Activated CD8-positive, alpha-beta T cell treated with anti-CD3 and anti-CD28 coated beads for 36 hours (primary cell): ENCODE measurements at places on chromosomes 13 and 19. TPM values are rescaled to one million over a fixed set of nuclear protein-coding genes. Genes with fewer than 3 reads are reported as not detected.

- no peak for DNase-seq
These were observed 10.5 kb downstream of the PEAK3 start for GRCh38 chr19:2271234-2272103.

DNA sequence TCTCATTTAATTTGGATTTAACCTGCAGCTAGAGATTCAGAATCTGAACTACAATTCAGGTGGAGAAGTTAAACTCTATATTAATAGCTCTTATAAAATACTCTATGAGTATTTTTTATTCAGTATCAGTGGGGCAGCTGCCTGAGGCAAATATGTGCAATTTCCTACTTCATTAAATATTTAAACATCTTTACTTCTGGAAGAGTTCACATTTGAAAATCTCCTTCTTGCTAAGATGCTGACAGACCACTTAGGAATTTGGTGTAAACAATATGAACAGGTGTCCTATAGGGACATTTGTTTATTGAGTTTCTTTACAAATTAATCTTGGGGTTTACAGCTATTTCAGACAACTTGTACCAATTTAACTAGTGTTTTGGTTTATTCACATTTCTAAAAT is 20.4 kb downstream of the STARD13 start:
- no peak for DNase-seq

DNA sequence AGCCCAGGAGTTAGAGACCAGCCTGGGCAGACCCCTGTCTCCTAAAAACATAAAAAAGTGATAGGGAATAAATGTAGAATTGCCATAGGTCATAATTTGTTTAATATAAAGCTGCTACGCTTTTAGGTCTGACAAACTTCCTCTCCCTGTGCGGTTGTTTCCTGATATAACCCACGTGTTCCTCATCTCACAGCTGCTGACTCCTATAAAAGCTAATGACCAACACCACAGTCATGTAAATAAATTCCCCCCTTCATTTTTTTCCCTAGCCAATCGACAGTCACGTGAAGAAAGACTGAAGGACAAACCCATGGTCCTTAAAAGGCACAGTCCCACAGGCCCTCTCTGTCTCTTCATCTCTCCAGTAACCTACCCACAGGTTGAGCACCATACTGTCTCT is 27.5 kb downstream of the ZNF266 start:
- DNase-seq, result no peak

DNA sequence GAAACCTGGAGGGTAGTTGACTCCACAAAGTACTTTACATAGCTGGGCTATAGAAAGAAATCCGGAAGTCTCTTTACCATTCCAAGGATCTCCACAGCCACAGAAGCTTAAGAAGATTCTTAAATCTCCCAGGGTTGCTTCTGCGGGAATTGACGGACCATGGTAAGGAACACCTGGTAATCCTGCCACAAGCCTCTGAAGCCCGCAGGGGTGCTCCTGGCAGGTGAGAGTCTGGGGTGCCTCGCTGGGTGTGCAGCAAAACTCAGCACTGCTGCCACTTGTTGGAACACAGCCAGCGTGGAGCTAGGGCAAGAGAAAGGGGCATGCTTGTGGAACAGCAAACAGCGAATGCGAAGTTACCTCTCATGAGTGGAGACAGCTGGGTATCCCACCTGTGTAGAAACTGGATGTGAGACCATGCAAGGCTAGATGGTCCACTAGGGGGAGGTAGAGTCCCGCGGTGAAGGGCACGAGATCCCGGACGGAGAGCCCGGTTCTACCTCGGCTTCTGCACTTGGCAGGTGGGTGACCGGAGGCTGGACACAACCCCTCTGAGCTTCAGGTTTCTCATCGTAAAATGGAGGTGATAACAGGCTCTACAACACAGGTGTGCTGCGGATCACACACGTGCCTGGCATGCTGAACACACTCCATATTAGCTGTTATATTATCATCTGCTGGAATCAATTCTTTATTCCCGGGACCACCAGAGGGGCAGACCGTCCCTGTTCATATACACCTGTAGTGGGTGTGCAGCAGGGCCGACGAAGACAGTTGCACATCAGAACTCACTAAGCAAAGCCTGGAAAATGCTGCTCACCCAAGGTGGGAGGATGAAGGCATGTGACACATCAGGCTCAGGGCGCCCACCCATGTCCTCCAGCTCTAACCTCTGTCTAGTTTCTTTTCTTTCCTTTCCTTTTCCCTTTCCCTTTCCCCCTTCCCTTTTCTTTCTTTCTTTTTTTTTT is 24.1 kb upstream of the UBAC2 start:
- peak; percentile 87 for DNase-seq

Gene CAPNS1
- total RNA-seq, result 275 TPM

- DNase-seq, result no peak
These were observed 19.8 kb upstream of the FXYD3 start for GRCh38 chr19:35095667-35096368.

Gene RPS5
- total RNA-seq, result 1,906 TPM

GRCh38 chr19:38554676-38555141 is 63.0 kb downstream of the MAP4K1 start:
- DNase-seq, result peak; percentile 54

GRCh38 chr19:35713506-35713850 is 4.3 kb upstream of the KMT2B start:
- DNase-seq, result no peak

GRCh38 chr13:24899601-24900000 is 135.6 kb downstream of the RNF17 start:
- no peak for DNase-seq

GRCh38 chr19:35458731-35459391 is 10.8 kb downstream of the FFAR2 start:
- no peak for DNase-seq

DNA sequence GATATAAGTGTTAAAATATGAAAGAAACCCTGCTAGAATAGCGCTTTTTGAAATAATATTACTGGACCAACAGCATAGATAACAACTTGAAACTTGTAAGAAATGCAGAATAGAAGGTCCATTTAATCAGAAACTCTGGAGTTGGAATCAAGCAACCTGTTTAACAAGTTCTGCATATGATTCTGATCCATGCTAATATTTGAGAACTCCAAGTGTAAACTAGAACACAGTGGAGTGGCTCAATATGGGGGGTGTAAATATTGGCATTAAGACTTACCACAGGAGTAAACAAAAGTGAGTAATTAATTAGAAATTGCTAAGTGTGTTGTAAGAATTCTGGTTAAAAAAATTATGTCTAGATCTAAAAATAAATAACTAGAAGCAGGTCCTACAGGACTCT is 151.2 kb downstream of the SLITRK1 start:
- no peak for DNase-seq

- DNase-seq, result no peak
These were observed 61.1 kb upstream of the GPR12 start for GRCh38 chr13:26821672-26822071.

DNA sequence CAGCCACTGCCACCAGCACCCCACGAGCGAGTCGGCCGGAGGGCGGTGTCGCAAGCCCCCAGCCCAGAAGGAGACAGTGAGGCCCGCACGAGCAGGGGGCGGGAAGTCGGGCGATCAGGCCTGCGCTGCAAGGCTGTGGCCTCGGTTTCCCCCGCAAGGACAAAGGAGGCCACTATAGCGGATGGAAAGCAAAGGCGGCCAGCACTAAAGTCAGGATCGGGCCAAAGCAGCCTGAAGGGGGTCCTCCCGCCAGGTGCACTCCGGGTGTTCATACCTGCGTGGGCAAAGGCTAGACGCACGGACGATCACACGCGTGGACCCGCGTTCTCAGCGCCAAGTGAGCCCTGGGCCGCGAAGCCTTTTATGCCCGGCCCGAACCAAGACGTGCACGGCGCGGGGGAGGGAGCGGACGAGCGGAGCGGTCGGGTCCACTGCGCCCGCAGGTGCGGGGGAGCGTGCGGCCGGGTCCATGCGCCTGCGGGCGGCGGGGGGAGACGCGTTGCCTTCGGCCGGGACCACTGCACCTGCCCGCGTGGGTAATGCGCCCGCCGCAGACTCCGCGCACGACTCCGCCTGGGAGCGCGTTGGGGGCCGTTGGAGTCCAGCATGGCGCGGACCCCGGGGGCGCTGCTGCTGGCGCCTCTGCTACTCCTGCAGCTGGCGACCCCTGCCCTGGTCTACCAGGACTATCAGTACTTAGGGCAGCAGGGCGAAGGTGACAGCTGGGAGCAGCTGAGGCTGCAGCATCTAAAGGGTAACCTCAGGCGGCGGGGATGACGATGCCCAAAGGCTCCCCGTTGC is at the start of the genes PRDX2 and THSD8:
Gene PRDX2, minus strand, starts transcription at position 335 of the 801 bp plus-strand sequence. CDS start 539 bp downstream, outside the sequence.
Gene THSD8, plus strand, starts transcription at position 604 of the 801 bp plus-strand sequence. Its CDS starts 3 bp downstream, at position 607.
- DNase-seq, result peak; percentile 81

Gene CALR
- total RNA-seq, result 535 TPM

Gene RFPL4AL1
- not detected for total RNA-seq

DNA sequence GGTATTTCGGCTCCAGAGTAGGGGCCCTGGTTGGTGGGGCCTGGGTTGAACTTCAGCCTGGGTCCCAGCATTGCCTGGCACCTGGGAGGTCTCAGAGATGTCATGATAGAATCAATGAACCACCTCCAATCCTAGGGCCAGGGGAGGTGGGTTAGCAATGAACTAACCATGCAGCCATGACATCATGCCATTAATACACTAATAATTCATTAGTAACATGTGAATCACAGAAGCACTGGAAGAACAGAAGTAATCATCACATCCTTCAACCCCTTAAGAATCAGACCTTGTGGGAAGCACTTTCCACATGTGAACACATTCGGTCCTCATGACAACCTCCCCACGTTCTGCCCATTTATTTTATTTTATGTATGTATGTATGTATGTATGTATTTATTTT is 6.9 kb downstream of the NOSIP start:
- no peak for DNase-seq

GRCh38 chr13:112670864-112671263 is 19.0 kb upstream of the ATP11A start:
- no peak for DNase-seq

- no peak for DNase-seq
These were observed 5.5 kb downstream of the MAB21L1 start for GRCh38 chr13:35470671-35471661.

DNA sequence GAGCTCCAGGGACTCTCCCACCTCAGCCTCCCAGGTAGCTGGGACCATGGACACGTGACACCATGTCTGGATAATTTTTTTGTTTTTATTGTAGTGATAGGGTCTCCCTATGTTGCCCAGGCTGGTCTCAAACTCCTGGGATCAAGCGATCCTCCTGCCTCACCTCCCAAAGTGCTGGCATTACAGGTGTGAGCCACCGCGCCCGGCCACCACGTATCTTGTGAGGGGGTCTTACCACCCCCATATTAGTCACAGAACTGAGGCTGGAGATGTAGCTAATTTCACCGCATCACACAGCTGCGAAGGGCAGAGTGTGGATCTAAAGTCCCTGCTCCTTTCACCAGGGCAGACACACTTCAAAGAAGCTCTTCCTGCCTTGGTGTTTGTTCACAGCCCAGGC is 211.8 kb upstream of the SOX1 start:
- DNase-seq, result no peak

DNA sequence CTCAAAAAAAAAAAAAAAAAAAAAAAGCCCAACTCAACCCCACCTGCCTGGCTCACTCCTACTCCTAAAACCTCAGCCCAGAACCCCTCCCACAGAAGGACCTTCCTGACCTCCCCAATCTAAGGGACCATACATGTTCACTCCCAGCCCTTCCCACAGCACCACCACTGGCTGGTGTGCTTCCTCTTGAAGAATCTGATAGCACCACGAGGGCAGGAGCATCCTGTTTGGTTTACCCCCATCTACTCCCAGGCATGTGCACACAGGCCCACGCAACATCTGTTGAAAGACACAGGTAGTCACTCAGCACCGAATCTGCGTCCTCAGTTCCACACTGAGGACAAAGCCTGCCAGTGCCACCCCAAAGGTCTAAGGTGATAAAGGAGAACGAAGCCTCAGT is 8.2 kb downstream of the LATS2 start:
- no peak for DNase-seq

- DNase-seq, result no peak
These were observed 156.7 kb downstream of the SLC7A1 start for GRCh38 chr13:29438769-29439168.

DNA sequence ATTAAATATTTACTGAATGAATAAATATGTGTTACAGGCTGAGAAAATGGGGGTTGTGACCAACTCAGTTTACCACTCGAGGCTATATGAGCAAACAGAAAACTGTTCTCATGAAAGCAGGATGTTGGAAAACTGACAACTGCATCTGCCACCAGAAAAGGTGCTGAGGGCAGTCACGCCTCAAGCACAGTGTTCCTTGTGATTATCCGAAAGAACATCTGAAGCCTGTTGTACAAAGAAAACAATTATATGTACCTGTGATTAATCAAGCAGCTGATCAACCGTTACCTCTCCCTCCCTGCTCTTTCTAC is 6.2 kb upstream of the KLK13 start:
- no peak for DNase-seq

DNA sequence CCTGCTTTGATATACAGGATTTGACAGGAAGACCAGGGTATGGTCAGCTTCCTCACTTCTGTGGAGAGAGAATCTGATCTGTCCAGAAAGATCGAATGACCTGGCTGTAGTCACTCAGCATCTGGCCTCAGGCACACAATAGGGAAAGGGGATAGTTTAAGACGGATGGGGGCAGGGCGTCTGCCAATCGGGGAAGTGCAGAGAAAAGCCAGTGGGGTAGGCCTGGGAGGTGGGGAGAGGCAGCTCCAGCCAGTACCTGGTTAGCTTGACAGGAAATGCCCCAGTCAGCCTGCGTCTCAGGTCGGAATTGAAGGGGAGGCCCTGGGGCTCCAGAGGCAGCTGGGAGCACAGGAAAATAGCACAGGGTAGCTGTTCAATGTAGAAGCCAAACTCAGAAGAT is 12.4 kb downstream of the ZNF444 start:
- no peak for DNase-seq

DNA sequence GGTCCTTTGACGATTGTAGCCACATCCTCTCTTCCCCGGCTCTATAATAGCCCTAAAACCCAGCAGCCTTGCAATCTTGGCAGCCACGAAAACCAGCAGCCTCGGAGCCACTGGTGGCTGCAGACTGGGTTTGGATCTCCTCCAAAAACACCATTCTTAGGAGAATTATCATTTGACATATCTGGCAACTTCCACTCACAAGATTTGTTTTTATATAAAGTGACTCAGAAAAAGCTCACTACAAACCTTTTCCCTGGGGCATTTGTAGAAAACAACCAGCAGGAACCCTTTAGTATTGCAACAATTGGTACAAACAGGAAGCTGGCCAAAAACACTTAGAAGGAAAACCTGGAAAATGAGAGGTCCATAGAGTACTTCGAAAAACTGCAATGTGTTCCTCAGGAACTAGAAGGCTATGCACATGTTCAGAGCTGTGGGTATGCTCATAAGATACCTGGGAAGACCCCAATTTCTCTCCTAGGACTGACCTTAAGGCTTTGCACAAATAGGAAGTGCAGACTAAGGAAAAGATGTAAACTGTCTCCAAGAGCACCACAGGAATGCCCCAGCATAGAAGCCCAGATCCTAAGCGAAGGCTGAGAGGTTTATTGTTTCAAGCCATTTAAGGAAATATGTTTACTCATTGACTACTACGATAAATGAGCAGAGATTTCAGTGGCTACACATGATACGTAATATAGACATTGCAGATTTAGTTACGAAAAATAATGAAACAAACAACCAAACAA is 71.2 kb downstream of the MYO16 start:
- DNase-seq, result no peak

Gene BCKDHA
- total RNA-seq, result 36.9 TPM

- no peak for DNase-seq
These were observed 1.7 kb downstream of the MADCAM1 start for GRCh38 chr19:497869-498510.

Gene IGFLR1
- total RNA-seq, result 140 TPM

Gene EPS8L1
- 3.2 TPM for total RNA-seq
